ENCODE measurements at places on chromosomes 1 and 21.

DNA sequence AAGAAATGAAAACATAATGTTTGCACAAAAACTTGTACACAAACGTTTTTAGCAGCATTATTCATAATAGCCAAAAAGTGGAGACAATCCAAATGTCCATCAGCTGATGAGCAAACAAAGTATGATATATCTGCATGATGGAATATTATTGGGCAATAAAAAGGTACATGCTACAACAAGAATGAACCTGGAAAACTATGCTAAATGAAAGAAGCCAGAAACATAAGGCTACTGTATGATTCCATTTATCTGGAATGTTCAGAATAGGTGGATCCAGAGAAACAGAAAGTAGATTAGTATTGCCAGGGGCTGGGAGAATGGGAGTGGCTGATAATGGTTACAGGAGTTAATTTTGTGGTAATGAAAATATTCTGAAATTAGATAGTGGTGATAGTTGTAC is 19.0 kb downstream of the FBXO28 start:
- no peak for DNase-seq

GRCh38 chr1:37317870-37318467 is 156.4 kb upstream of the ZC3H12A start:
- no peak for DNase-seq

DNA sequence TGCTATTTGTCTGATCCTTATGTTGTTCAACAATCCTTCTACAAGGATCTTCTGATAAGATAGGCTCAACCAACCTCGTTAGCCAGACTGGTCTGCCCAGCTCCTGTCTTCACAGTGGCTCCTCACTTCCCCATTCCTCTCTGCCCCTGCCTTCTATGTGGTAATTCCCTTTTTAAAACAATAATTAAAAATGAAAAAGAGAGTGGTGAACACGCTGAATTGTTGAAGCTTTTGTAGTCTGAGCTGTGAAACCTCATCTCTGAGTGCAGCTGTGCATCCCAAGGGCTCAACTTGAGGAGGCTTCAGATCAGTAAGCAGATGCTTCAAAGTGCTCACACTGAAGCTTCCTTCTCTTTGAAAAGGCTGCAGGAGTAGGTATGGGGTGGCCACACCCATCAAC is 70.7 kb upstream of the JUN start:
- no peak for DNase-seq

DNA sequence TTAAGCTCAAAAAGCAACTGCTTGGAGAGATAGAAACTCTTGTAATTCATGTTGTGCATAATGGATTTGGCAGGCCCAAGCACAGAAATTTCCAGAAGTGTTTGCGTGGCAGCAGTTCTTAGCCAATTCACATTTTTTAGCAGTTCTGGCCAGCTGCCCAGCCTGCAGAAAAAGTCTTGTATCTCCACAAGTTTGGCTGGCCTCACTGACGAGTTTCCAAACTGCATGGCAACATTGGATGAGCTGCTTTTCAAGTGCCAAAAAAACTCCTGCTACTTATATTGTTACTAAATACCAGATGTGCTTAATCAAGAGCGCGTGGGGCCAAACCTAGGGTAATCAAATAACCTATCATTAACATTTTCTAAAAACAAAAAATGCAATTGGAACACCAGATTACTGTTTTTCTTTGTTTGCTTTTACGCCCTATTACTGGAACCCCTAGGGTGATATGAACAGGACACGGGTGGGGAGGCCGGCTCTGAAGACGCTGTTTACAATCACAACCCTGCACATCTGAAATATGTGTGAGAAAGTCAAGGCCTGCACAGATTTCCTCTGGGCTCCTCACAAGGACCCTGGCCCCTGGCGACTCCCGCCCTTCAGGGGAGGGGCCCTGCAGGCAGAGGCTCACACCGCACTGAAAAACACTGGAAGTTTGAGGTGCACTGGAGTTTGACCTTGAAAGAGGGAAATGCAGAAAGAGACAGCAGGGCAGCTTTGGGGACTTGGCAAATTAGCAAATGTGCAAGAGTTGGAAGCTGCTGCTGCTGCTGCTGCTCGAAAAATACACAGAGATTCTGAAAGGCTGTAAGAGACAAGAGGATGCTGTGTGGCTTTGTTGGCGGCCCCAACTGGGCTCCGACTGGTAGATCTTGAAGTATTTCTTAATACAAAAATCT is 55.2 kb upstream of the TARBP1 start:
- peak; percentile 87 for DNase-seq

DNA sequence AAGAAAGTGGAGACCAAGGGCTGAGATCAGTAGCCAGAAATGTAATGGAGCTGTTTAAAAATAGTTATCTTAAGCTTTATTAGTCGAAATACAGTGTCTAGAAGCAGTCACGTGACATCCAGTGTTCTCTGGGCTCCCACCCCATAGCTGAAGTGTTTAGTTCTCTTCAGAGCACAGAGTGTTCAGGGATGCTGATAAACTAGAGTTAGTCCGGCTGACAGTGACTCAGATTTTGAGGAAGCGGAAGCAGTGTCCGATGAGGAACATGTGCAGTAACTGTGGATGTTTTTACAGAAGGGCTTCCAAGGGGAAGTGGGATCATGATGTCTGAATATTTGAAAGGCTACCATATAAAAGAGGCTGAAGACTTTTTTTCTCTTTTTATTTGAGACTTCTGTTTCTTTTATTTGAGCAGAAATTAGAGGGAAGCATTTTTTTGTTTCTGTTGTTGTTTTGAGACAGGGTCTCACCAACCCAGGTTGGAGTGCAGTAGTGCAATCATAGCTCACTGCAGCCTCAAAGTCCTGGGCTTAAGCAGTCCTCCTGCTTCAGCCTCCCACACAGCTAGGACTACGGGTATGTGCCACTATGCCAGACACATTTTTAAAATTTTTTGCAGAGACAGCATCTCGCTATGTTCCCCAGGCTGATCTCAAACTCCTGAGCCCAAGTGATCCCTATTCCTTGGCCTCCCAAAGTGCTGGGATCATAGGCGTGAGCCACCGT is 124.2 kb downstream of the GALNT2 start:
- DNase-seq, result peak; percentile 55

DNA sequence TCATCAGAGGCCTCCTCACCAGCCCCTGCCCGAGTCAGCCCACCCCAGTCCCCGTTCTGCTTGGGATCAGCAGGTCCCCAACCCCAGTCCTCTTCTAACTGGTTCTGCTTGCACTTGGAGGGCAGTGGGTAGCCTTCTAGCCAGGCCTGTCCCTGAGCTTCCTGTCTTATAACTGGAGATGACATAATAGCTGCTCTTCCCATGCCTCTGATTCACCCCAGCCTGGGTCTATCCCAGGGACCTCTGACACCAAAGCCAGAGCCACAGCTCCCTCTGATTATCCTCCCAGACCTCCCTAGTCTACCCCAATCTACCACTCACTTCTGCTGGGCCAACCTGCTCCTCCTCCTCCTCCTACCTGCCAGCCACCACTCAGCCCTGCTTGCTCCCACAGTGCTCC is 31.4 kb downstream of the IQGAP3 start:
- no peak for DNase-seq

GRCh38 chr1:150968491-150968890 is 6.1 kb downstream of the CERS2 start:
- no peak for DNase-seq

GRCh38 chr1:23403038-23403336 is 21.6 kb downstream of the TCEA3 start:
- DNase-seq, result no peak

DNA sequence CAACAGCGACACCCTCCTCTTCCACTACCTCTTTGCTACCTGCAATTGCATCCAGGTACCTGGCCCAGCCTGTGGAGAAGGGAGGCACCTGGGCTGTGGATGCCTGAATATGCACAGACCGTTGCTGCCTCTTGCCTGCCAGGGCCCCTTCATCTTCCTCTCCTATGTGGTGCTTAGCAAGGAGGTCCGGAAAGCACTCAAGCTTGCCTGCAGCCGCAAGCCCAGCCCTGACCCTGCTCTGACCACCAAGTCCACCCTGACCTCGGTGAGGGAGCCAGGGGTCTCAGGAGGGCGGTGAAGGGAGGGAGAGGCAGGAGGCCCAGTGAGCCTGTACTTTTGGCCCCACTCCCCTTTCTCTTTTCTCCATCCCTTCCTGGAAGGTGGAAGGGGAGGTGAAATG is 11.5 kb downstream of the PSRC1 start:
- DNase-seq, result no peak

DNA sequence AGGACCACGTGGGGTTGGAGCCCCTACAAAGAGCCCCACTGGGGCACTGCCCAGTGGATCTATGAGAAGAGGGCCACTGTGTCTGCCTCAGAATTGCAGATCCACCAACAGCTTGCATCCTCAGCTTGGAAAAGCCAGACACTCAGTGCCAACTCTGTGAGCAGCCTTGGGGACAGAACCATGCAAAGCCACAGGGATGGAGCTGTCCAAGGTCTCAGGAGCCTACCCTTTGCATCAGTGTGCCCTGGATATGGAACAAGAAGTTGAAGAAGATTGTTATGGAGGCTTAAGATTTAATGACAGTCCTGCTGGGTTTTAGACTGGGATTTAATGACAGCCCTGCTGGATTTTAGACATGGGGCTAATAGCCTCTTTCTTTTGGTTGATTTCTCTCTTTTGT is 1670.9 kb downstream of the PLA2G4A start:
- DNase-seq, result no peak

DNA sequence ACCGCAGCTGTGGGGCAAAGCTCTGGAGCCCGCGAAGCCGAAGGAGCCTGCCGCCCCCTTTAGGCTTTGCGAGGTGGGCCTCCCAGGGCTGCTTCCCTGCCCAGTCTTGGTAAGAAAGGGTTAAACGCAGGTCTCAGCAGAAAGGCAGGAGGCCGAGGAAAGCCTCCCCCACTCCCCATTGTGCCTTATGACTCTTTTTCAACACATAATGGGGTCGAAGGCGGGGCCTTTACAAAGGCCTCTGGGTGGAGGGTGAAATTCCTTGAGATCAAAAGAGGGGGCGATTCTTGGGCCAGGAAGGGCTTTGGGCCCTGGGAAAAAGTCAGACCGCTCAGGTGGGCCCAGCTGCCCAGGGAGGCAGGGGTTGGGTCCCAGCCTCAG is 880 bp downstream of the ALPL start:
- no peak for DNase-seq

DNA sequence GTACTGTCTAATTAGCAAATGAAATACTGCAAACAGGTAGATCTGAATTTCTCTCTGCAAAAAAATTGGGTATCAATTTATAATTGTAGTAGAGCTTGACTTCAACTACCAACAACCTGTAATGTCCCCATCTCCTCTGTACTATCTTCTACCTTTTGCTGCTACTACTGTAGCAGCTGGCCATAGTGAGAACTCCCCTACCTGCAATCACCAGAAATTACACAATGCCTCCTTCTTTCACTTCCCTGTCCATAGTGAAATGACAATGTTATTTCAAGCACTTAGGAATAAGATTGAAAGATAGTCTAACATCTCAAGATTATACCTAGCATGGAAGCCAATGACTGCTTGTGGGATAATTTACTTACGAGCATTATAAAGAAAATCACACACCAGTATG is 100.4 kb downstream of the ACBD6 start:
- DNase-seq, result no peak

- no peak for DNase-seq
Measured at GRCh38 chr21:29870814-29871213, 69.0 kb downstream of the GRIK1 start.

DNA sequence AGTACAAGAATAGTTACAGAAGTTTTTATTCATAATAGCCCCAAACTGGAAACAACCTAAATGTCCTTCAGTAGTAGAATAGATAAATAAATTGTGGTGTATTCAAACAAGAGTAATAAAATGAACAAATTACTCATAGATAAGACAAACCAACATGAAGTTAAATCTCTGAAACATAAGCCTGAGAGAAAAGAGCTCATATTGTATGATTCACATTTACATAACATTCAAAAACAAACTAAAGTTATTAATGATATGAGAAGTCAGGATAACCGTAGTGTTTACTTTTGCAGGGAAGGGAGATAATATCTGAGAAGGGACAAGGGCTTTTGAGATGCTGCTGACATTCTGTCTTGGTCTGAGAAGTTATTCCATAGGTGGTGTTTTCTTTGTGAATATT is 13.5 kb downstream of the STPG1 start:
- no peak for DNase-seq

DNA sequence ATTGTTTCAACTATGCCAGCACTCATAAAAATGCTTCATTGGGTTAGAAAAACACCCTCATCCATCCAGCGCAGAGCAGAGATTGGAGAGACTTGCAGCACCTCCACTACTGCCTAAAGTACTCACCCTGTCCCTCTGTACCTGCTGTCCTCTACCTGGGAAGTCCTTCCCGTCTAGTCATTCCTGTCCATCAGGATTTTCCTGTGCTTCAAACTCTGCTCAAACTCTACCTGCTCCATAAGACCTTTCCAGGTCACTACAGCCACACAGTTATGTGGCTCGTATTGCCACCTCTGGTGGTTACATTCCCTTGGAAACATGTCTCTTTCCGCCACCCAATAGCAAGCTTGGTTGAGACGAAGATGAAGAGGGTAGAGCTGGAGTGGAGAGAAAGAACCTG is 7.2 kb downstream of the OVGP1 start:
- no peak for DNase-seq

- no peak for DNase-seq
Measured at GRCh38 chr21:33481314-33481943, 1.7 kb upstream of the TMEM50B start.

- DNase-seq, result no peak
Measured at GRCh38 chr1:115067161-115067859, 22.0 kb downstream of the TSPAN2 start.

DNA sequence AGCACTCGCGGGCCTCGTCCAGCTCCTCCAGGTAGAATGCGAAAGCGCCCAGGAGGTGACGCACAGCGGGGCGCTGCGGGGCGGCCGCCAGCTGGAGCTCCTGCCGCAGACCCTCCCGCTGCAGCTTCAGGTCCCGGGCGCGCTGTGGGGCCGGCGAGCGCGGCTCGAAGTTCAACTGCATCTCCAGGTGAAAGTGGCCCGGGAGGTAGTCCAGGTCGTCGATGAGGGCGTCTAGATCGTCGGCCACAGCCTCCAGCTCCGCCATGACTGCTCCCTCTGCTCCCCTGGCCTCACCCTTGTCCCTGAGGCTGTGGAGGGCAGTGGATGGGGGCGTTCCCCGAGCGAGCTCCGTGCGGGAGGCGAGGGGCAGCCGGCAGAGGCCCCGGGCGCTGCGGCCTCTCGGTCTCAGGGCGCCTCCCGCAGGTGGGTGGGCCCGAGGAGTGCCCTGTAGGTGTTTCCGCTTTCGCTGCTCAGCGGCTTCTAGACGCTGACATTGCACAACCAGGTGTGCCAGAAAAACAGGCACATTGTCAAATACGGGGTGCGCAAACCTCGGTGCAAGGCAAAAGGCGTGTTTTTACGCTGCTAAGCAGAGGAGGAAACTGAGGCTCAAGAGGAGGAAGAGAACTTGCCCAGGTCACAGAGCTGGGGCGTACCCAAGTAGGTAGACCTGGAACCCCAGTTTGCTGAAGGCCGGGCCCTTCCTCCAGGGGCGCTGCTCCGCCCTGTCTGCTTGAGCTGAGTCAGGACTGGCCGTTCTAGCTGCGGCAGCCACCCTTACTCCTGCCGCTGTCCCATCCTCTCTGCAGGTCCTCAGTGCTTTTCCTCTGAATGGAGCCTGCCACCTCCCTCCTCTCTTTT is at the start of gene TTC22:
Gene TTC22, minus strand, starts transcription at position 425 of the 861 bp plus-strand sequence. Its CDS starts 160 bp downstream, at position 265.
- no peak for DNase-seq

DNA sequence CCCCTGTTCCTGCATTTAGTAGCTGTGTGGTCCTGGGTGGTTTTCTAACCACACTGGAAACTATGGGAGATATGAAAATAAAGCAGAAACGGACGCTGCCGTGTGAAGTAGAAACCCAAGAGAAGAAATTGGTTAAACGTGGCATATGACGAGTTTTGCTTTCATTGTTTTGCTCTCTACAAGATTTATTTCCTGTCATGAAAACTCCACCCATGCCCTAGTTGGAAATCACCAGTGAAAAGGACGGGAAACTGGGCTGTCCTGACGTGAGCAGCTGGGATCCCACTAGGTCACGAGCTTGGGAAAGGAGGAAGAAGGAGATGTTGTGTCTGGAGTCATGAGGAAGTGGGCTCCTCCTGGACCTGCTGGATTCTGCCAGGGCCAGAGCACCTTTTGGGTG is 120.8 kb upstream of the GADD45A start:
- no peak for DNase-seq

All from thoracic aorta (tissue), 2 donors.